ENCODE measurements at places on chromosomes 16 and 17.
A peak's percentile ranks its signal among the peaks of the same experiment; 100 is the strongest.

DNA sequence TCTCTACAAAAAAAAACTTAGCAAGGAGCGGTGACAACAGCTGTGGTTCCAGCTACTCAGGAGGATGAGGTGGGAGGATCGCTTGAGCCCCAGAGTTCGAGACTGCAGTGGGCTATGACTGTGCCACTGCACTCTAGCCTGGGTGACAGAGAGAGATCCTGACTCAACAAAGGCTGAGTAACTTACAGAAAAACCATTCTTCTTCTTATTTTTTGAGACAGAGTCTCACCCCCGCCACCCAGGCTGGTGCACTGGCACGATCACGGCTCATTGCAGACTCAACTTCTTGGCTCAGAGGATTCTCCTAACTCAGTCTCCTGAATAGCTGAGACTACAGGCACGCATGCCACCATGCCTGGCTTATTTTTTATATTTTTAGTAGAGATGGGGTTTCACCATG, 56.0 kb downstream of the CYB5D2 start:
- no peak for DNase-seq

DNA sequence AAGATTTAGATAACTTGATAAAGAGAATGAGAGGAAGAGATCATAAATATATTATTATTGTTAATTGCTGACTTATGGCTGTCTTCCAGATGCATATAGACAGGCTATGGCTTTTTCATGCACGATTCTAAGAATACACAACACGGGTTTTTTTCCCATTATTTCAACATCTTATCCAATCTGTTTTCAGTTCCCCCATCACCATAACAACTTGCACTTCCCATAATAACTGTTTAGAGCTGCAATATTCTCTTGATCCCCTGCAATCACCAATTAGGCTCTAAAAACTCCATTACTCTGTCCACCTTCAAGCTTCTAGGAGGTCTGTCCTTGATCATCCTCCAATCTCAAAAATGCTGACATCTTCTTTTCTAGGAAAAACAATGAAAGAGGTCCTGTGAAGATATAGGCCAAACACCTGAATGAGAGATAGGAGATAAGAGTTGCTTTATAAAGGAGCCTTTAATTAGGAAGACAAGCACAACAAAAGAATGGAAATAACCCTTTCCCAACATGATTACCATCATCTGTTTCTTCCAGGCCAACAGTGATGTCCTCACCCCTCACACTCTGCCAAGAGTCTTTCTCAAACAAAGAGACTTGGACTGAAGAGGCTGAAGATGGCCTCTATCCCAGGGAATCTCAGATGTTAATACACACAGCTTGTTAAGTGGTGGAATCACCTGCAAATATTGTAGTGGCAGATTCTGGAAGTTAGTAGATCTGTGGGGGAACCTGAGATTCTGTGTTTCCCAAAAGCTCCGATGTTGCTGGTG, 32.2 kb upstream of the CCL2 start:
- DNase-seq = no peak

DNA sequence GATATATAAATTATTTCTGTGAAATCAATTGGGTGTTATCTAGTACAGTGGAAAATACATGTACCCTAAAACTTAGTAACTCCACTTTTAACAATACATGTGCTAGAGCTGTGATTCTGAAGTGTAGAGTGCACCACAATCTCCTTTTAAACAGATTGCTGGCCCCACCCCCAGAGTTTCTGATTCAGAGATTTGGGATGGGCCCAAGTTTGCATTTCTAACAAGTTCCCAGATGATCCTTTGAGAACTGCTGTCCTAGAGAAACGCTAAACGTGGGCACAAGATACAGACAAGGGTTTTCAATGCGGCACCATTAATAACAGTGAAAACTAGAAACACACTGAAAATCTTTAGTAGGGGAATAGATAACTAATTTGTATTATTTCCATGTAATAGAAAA, 49.2 kb downstream of the NXPH3 start:
- DNase-seq = no peak

GRCh38 chr16:9955677-9956076, 226.6 kb downstream of the GRIN2A start:
- no peak for DNase-seq

DNA sequence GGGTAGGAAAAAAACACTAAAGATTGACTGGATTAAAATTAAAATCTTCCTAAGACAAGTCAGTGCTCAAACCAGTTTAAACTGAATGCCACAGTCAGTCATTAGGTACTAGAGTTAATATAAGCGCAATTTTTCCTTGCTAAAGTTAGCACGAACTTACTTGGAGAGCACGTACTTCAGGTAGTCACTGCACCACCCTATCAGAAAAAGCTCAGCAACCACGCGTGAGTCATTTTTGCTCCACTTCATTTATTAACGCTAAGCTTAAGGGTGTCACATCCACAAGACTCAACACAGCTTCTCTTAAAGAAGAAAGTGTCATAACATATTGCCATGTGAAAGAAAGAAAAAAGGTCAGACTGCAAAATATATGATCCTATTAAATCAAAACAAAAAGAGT, 53.1 kb downstream of the TEX2 start:
- DNase-seq = no peak

DNA sequence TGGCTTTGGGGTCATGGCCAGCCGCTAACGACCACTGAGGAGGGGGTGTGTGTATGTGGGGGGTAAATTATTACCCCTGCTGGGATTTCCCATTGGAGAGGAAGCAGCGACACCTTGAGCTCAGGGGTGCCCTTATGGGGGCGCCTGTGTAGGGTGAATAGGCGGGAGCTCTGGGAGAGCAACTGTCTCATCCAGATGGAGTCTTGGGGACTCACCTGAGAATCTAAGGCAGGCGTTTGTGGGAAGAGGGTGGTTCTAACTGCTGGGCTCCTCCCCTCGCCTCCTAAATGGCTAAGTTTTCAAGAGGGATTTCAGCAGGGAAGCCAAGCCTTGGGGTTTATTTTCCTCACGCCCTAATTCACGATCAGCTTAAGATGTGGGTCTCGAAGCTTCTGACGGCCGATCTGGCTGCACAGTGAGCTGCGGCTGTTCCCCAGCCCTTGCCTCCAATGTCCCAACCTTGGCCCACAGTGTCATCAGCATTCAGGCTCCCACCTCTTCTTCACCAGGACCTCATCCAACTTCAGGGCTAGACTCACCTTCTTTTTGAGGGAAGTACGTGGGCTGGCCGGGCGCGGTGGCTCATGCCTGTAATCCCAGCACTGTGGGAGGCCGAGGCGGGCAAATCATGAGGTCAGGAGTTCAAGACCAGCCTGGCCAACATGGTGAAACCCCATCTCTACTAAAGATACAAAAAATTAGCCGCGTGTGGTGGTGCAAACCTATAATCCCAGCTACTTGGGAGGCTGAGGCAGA, 136.9 kb upstream of the EEF2KMT start:
- no peak for DNase-seq

DNA sequence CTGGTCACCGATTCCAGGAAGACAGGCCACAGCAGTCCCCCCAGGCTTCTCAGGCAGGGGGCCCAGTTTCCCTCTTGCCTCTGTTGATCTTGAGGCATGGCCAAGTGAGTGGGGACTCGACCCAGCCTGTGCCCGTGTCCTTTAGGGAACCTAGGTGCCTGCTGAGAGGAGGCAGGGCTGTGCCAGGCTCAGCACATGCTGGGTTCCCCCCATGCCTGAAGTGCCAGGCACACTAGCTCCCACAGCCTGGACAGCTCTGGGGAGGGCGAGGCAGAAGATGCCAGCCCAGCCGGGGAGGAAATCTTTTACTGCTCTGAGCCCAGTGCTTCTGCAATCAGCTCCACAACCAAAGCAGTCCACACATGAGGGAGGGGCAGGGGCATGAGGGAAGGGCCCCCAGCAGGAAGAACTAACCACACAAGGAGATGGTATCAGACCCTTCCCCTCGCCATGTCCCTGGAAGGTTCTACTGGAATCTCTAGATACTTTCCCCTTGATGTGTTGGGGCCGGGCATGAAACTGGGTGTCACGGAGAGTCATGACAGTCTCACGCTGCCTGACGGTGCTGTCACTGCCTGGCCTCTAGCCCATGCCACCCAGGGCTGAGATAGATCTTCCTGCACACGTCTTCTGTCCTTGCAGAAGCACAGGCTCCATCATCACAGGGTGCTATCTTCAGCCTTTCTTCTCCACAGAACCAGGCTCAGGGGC, 25.5 kb downstream of the MYO18A start:
- DNase-seq = no peak

DNA sequence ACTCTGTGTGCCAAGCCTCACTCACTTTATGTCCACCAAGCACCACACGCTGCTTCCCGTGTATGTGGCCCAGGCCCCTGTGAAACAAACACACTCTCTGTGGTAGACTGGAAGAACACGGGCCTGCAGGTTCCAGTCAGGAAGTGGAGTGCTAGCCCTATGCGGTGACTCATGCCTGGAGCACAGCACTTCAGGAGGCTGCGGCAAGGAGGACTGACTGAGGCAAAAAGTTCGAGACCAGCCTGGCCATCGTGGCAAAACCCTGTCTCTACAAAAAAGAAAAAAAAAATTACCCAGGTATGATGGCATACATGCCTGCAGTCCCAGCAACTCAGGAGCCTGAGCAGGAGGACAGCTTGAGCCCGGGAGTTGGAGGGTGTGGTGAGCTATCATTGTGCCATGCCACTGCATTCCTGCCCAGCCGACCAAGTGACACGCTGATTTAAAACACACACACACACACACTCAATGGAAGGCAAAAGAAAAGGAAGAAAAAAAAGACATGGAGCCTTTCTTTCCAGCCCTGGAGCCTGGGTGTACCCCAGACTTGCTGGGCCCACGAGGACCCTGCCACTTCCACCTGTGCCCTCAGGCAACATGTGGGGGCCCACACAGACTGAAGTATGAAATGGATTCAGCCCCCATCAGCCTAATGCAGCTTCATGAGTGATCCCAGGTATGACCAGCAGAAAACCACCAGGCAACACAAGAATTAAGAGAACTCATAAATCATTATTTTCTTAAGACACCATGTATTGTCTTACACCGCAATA, 126.6 kb downstream of the ANKRD11 start:
- no peak for DNase-seq

DNA sequence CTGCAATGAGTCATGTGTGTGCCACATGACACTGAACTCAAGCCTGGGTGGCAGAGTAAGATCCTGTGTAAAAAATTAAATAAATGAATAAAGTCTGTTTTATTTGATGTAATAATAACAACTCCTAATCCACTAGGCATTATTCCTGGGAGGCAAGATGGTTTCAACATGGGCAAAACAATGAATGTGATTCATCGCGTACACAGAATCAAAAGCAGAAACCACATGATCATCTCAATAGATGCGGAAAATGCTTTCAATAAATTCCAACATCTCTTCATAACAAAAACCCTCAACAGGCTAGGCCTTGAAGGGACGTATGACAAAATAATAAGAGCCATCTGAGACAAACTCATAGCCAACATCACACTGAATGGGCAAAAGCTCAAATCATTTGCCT, 195.4 kb downstream of the CDH11 start:
- DNase-seq = no peak

DNA sequence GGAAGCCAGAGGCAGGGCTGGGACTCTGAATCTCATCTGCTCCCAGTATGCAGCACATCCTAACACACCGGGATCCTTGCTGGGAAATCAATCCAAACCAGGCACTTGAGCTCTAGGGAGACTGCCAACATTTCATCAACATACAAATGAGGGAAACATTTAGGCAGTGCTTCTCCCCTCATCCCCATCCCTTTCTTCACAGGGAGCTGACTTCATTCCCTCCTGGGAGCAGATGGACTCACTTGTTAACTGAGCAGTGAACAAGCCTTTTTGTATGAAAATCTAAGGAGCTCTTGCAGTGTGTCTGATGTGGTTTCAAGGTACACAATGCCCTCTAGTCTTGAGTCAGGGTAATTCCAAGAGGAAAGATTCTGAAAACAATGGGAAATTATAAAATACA, 96.3 kb downstream of the TMEM114 start:
- DNase-seq = no peak

- no peak for DNase-seq
Measured at GRCh38 chr17:78588258-78589030, 11.2 kb upstream of the DNAH17 start.

GRCh38 chr17:3886776-3887175, 6.1 kb downstream of the CAMKK1 start:
- no peak for DNase-seq

- DNase-seq = no peak
Measured at GRCh38 chr16:10931134-10931533, 11.1 kb downstream of the DEXI start.

DNA sequence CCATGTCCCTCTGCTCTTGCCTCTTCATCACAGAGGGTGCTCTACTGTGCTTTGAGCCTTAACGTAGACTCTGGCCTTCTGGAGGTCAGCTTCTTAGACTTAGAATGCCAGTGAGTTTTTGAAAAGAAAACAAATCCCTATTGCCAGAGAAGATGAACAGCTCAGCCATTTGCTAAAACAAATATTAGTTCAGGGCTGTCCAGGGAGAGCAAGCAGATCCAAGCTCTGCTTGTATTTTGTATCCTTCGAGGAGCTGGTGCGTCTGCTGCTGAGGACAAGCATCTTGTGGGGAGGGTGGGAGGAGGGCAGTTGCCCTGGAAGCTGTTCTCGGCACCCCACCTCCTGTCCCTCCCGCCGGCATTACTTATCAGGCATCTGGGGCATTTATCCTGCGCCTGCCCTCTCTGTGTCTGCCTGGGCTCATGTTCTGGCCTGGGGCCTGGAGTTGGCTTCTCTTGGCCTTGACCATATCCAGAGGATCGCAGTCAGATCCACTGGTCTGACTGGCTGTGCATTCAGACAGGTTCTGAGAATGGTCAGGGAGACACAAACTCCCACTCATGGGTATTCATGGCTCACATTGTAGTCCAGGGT, 173.1 kb upstream of the NLRP1 start:
- no peak for DNase-seq

DNA sequence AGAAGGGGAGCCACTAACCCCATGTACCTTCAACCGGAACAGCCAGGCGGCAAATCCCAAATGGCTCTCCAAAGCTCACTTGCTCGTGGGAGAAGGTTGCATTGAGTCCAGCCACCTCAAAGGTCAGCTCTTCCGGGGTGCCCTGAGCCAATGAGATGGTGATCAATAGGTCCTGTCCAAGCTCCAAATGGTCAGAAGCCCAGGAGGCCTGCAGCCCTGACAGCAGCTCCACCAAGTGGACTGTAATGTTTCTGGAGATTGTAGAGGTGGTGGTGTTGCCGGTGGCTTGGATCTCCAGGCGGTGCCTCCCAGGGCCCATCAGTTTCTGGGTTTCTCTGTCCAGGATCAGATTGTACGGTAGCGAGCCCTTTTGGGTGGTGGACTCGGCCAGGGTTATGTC, 39.9 kb upstream of the BCO1 start:
- DNase-seq = no peak

DNA sequence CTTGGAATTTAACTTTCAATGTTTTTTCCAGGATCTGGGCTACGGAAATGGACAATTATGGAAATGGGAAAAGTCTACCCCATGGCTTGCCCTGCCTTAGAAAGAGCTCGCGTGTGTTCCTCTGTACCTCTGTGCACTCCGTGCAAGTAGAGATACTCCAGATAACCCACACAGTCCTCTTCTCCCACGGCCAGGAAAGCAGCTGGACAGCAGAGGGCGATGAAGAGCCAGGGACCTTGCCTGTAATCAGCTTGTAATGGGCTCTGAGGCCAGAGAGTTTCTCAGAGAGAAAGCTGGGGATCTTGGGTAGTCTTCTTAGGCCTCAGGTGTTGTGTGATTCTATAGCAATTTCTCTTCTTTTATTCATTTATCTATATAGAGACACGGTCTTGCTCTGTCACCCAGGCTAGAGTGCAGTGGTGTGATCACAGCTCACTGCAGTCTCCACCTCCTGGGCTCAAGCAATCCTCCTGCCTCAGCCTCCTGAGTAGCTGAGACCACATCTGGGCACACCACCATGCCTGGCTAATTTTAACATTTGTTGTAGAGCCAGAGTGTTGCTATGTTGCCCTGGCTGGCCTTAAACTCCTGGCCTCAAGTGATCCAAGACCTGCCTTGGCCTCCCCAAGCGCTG, 2.4 kb upstream of the SOCS7 start:
- DNase-seq = peak; percentile 72

All from stimulated activated CD4-positive, alpha-beta T cell treated with anti-CD3 and anti-CD28 coated beads, Interleukin-15, amount 100 ng/mL, for 1 hour (primary cell).